ENCODE measurements at places on chromosomes 16 and 17. TPM values are rescaled to one million over a fixed set of nuclear protein-coding genes. Genes with fewer than 3 reads are reported as not detected.

Gene SYNGR3
- 2.3 TPM for total RNA-seq

Gene KRT31
- total RNA-seq: not detected

Gene CALB2
- total RNA-seq: 68.8 TPM

Gene P2RX5
- not detected for total RNA-seq

Gene HSD17B1
- 0.91 TPM for total RNA-seq

Gene HSD11B2
- 18.3 TPM for total RNA-seq

Gene ST6GALNAC2
- 1.0 TPM for total RNA-seq

Gene CHRNE
- total RNA-seq: not detected

Gene MGAT5B
- total RNA-seq: not detected

Gene SDK2
- not detected for total RNA-seq

Gene ACSM2A
- not detected for total RNA-seq

Gene TP53TG3B
- not detected for total RNA-seq
